Activated naive CD4-positive, alpha-beta T cell treated with anti-CD3 and anti-CD28 coated beads for 36 hours (primary cell): ENCODE measurements at places on chromosomes 12 and 14. TPM values are rescaled to one million over a fixed set of nuclear protein-coding genes. Genes with fewer than 3 reads are reported as not detected.

PLEKHG7 gene
- not detected for total RNA-seq

- no peak for DNase-seq
These were observed 34.5 kb upstream of the LGALS3 start for GRCh38 chr14:55094292-55095157.

ATF7IP gene
- 131 TPM for total RNA-seq

DNA sequence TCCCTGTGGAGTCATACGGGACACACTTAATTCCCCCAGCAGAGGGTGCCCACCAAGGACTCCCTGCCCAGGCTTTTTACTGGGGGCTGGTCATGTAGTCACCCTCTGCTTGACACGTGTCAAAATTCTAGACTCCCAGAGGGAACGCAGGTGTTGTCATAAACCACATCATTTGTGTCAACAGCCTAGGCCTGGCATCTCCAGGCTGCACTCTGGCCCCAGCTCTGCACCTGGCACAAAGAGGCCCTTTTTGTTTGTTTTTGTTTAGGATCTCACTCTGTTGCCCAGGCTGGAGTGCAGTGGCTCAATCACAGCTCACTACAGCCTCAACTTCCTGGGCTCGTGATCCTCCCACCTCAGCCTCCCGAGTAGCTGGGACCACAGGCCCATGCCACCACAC is 21.1 kb downstream of the BRI3BP start:
- DNase-seq, result no peak

NPAS3 gene
- total RNA-seq, result not detected

- DNase-seq, result no peak
These were observed 898.4 kb downstream of the SLC16A7 start for GRCh38 chr12:60494244-60494643.

SERPINA9 gene
- not detected for total RNA-seq

PMEL gene
- 1.2 TPM for total RNA-seq

DNA sequence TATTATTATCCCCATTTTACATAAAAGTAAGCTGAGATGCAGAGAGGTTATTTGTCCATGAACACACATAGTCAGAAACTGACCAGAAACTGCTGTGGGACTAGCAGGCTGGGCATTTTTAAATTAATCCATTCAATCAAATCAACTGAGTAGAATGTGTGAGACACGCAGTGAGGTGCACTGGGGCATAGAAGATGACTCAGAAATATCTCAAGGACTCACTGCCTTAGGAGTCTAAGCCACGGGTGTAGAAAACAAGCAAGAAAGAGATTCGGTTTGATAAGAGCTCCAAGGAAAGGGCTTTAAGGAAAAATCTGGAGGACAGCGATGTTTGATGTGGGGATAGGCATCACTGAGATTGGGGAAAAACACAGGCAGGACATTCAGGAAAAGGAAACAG is 127.8 kb downstream of the ANO2 start:
- DNase-seq, result no peak

DNA sequence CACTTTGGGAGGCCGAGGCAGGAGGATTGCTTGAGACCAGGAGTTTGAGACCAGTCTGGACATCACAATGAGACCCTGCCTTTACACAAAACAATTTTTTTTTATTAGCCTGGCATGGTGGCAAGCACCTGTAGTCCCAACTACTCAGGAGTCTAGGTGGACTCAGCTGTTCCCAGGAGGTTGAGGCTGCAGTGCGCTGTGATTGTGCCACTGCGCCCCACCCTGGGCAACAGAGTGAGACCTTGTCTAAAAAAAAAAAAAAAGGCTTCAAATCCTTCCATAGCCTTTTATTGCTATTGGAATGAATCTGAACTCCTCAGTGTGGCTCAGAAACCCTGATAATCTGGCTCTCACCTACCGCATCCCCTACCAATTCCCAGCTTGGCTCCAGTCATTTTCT is 26.1 kb downstream of the AK7 start:
- DNase-seq, result no peak

CLMN gene
- total RNA-seq, result 2.6 TPM
